ENCODE measurements at places on chromosomes 5 and 9.

GRCh38 chr5:72515211-72515610 lies 8.0 kb upstream of the ZNF366 start:
- no peak for DNase-seq

DNA sequence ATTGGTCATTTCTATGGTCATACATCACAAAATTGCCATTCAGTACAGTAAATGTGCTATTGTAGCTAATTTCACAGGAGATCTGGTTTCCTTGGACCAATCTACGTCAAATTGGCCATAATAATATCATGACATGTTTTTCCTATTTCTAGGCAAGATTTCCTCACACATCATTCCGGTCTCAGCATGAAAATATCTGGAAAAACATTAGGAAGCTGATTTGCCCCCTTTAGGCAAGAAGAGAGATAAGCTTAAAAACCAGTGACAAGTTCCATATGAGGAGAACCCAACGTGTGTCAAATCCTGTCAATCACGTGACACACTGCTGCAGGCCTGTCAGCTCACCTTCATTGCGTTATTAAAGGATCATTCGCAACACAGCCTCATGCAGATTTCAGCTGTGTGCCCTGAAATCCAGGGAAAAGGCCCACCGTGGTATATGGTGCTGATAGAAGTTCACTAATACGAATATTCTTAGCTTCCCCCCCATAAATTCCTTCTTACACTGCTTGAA lies 153.3 kb downstream of the ST8SIA4 start:
- DNase-seq = no peak

- DNase-seq = no peak
These were observed 127.1 kb downstream of the ZNF354C start for GRCh38 chr5:179187229-179187678.

DNA sequence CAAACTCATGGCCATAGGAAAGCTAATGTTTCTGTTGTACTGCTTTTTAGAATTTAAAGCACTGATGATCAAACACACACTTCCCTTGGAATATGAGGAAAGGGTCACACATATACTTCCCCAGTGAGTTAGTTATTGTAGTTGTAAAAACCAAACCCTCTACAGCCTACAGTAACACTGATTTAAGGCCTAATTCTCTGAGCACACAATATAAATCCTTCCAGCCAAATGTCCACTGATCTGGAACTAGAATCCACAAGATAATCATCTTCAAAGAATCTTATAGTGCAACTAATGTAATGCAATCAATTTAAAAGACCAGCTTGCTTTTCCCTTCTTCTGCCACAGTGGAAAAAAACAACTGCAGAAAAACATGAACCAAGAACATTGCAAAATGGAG lies 219.3 kb downstream of the CAAP1 start:
- DNase-seq = no peak

DNA sequence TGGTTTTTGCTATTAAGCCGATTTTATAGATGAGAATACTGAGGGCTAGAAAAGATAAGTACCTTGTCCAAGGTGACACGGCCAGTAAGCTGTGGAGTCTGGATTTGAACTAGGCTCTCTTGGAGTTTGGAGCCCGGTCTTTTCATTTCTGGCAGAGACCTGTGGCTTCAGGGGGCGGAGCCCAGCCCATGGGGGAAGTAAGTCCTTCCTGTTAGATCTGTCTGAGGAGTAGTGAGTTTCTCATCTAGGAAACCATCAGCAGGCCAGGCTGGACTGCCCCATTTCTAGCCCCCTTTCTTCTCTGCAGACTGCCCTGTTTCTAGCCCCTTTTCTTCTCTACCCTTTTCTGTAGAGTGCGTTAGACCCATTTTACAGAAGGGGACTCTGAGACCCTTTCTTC lies 521 bp upstream of the PTGS1 start:
- no peak for DNase-seq

DNA sequence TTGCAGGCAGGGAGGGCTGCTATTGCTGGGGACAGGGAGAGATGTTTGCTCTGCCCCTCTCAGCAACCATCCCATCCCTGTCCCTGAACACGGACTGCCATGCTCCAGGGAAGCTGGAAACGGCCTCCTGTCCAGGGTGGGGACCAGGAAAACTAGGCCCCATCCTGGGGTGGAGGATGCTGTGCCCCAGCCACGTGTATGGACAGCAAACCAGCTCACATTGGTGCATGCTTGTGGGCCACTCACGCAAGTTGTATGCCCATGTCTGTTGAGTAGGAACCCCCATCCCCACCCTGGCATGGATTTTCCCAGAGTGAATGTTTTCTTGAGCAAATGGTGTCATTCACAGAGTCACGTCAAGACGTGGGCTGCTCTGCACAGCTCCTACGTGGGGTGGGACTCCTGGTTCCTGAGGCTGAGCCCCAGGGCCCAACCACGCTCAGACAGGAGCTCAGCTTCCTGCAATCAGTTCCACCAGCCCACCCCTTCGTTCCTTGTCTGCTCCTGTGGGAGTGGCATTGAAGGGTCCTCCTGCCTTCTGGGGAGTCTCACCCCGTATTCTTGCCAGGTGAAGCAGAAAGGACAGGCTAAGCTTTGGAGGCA lies 4.6 kb downstream of the UNC5A start:
- no peak for DNase-seq

DNA sequence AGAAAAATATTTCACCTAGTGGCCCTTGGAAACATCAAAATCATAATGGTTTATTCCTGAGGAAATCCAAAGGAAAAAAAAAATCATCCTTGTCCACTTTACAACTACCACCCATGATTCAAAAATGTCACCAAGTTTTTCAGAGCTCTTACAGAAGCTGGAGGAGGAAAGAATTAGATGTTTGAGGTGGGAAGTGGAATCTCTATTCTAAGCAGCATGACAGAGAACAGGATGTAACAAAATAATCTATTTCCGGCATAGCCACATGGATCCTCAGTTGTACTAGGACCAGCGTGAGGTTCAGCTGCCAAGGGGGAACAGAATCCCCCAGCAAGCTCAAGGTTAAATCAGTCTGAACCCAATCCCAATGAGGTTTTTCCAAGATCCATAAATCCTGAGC lies 40.2 kb downstream of the FBXW11 start:
- no peak for DNase-seq

GRCh38 chr9:693201-694091 lies 148.1 kb upstream of the DMRT1 start:
- no peak for DNase-seq

DNA sequence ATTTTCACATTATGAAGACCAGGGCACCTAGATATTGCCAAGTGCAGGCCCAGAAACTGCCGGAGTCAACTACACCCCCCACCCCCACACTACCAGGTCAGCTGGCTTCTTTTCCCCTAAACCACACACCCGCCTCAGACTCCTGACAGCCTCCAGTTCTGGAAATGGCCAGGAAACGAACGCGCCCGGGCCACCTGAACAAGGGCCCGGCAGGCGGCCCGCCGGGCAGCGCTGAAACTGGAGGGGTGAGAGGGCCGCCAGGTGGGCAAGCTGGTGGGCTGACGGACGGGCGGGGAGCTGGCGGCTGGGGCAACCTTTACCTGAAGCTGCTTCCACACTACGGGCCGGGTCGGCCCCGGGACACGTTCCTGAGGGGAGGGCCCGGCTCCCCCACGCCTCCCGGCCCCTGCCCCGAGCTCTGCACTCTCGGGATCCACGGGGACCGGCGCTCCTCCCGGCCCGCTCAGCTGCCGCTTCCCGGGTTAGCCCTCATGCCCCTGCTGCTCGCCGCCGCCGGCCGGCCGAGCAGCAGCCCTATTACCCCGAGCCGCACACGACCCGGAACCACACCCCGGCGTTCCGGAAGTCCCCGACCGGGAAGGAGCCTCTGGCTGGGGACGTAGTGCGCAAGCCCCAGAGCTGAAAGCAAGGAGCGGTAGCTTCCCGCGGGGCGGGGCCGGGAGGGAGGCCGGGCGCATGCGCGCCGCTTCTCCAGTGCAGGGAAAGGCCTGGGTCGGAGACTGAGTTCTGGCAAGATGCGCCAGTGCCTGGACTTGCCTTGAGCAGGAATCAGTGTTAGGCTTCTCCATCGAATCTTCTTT lies at the start of gene MAPKAP1:
TSS of gene MAPKAP1 (minus strand) at position 558 of the 821 bp plus-strand sequence. CDS start 34,634 bp downstream, outside the sequence.
- peak; percentile 73 for DNase-seq

DNA sequence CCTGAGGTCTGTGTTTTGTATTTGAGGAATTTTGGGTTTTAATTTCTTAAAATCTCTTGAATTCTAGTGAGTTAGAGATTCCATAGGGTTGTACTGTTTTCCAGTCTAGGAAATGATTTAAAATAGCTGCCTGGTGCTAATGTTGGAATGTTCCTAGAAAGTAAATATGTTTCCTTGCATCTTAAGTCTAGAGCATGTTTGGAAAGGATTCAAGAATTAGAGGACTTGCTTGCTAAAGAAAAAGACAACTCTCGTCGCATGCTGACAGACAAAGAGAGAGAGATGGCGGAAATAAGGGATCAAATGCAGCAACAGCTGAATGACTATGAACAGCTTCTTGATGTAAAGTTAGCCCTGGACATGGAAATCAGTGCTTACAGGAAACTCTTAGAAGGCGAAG lies 41.8 kb downstream of the LMNB1 start:
- no peak for DNase-seq

DNA sequence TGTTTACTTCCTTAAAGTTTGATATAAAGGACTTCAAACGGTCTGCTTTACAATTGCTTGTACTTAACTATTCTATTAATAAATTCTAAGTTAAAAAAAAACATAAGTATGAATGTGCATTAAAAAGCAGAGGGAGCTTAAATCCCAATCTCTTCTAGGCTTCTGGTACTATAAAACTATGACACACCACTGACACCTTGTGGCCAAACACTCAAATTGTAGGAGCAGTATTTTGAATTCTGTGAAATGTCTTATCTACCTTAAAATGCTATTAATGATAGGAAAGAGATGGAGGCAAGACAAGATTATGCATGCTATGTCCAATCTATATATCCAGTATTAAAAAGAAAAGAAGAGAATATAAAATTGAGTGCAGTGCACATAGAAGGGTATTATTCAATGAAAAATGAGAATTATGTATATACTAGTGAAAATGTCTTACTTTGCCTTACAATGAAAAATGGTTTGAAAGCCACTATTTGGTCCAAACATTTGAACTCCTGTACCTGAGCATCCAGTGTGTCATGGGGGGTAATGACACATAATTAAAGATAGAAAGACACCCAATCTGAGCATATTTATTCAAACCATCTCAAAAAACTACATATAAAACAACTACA lies 87.6 kb downstream of the ERP44 start:
- DNase-seq = no peak

DNA sequence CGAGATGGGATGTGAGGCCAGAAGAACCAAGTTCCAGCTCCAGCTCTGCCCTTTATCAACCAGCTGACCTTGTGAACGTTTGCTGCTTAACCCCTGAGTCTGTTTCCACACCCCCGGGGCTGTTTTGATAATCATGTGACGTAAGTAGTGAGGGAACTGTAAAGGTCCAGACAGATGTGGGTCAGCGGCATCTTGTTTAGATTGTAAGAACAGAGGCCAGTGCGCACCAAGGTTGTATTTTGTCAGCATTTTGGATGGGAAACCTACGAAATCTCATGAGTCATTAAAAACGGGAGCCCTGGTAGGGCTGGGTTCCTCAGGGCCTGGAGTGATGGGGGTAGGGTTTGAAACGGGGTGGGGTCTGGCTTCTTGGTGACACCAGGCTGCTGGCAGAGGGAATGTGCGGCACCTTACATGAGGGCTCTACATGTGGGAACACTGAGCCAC lies 13.8 kb upstream of the COL15A1 start:
- DNase-seq = no peak

All from BJ (cell line).